ENCODE measurements at places on chromosomes 1 and 21.

- DNase-seq = no peak
These were observed 3.3 kb downstream of the CD46 start for GRCh38 chr1:207754974-207755700.

- DNase-seq = no peak
These were observed 11.2 kb downstream of the ZNF436 start for GRCh38 chr1:23358310-23358875.

- peak; percentile 5 for DNase-seq
These were observed 579.9 kb downstream of the DPYD start for GRCh38 chr1:97340951-97341350.

- no peak for DNase-seq
These were observed 10.5 kb upstream of the MTARC1 start for GRCh38 chr1:220776254-220776653.

DNA sequence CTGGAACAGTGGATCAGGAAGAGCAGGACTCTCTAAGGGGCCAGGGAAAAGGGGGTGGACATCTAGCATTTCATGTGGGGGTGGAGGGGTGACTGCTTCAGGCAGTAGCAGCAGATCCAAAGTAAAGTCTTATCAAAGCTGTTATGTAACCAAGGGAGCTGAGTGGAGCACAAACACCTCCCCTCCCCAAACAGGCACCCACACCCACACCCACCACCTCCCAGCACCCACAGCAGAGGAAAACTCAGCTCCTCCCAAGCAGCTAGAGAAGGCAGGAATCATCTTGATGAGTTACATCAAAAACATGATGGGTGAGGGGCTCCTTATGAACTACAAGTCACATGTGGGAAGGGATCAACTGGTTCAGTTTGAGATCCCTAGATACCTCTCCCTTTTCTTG is 6.0 kb downstream of the DLGAP3 start:
- no peak for DNase-seq

GRCh38 chr1:177620636-177621190 is 349.1 kb downstream of the SEC16B start:
- DNase-seq = no peak

- DNase-seq = no peak
These were observed 207.4 kb downstream of the PDE4B start for GRCh38 chr1:66000033-66000637.

DNA sequence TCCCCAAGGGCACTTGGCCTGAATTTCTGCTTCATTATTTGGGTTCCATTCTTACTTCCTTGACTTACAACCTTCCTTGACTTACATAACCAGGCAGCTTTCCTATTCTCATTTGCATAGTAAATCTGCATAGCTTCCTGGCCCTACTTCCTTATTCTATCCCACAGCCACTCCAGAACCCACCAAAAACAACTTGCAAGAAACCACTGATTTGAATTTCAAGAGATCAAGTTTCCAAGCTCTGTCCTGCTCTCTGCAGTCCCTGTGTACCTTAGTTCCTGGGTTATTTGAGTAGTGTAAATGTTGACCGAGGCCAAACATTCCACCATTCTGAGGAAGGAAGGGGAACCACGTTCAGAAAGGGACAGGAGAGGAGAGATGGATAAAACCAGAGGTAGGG is 603.3 kb downstream of the PTPRC start:
- DNase-seq = no peak

DNA sequence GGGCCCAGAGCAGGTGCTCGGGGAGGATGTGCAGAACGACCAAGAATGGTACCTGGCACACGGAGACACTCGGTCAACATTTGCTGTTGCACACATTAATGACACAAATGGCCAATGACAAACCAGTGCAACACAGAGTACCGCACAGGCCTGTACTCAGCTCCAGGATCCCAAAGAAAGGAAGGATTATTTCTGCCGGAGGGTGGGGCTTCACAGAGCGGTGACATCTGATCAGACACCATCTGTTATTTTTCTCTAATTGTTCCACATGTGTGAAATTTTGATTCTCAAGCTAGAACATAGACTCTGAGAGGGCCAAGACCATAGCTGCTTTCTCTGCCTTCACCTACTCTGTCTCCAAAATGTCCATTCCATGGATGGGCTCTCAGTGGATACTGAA is 100.4 kb downstream of the MRPL37 start:
- no peak for DNase-seq

All from SW 1271 (cell line).